GM04504 (cell line): ENCODE measurements at places on chromosomes 2 and 18.

GRCh38 chr2:24576617-24577016, 85.6 kb downstream of the NCOA1 start:
- no peak for DNase-seq

DNA sequence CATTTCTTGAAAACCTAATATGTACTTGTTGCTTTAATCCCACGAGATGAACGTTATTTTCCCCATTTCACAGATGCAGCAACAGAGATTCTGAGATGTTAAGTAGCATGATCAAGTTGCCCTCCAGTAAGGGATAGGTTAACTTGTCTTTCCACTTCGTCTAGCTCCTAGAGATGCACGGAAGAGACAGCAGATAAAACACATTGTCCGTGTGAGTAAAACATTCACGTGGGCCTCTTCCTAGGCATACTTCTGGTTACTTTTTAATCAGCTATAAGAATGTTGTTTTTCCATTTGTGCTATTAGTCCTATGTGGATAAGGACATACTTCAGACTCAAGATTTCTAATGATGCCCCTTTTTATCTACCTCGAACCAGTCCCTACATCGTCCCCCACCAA, 1.2 kb upstream of the ARHGAP28 start:
- no peak for DNase-seq

GRCh38 chr2:126344493-126344892, 311.5 kb upstream of the GYPC start:
- no peak for DNase-seq

GRCh38 chr2:161965994-161966393, 108.0 kb downstream of the DPP4 start:
- DNase-seq, result no peak

DNA sequence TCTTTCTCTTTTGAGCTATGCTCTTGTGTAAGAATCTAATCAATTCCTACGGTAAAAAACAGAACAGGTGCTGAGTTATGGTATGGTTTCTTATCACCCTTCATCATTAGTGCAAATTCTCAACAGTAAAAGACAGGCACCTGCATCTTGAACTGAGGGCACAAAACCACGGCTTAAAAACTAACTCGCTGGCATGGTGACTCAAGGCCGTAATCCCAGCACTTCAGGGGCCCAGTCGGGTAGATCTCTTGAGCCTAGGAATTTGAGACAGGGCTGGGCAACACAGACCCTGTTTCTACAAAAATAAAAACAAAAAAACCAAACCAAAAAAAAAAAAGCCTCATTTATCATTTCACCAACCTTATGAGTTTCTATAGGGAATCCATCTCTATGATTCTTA, 33.3 kb downstream of the THAP4 start:
- DNase-seq, result no peak

GRCh38 chr2:74537140-74537539, 7.4 kb downstream of the HTRA2 start:
- DNase-seq, result no peak

- DNase-seq, result no peak
Measured at GRCh38 chr2:221958224-221958623, 340.6 kb downstream of the PAX3 start.

- no peak for DNase-seq
Measured at GRCh38 chr2:70141902-70142589, 48.8 kb downstream of the C2orf42 start.
